ENCODE measurements at places on chromosomes 13 and 19.

DNA sequence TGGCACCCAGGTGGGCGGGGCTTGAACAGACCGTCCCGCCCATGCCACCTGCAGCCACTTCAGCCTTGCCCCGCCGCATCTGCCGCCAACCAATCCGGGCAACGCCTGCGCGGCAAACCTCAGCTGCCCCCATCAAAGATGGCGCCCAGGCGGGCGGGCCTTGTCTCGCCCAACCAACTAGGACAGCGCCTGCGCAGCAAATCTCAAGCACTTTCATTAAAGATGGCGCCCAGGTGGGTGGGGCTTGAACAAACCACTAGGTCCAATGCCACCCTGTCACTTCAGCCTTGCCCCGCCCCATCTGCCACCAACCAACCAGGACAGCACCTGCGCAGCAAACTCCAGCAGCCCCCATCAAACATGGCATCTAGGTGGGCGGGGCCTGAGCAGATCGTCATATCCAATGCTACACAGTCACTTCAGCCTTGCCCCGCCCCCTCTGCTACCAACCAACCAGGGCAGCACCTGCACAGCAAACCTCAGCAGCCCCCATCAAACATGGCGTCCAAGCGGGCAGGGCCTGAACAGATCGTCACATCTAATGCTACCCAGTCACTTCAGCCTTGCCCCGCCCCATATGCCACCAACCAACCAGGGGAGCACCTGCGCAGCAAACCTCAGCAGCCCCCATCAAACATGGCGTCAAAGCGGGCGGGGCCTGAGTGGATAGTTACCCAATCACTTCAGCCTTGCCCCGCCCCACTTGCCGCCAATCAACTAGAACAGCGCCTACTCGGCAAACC lies 1.4 kb downstream of the PEG3 start:
- peak; percentile 98 for DNase-seq

- DNase-seq, result peak; percentile 14
Observed at GRCh38 chr13:36531746-36532486, 99.6 kb downstream of the CCNA1 start.

- DNase-seq, result peak; percentile 60
Observed at GRCh38 chr19:33064458-33064791, 263 bp downstream of the RHPN2 start.

- no peak for DNase-seq
Observed at GRCh38 chr19:28948566-28948965, 264.4 kb downstream of the UQCRFS1 start.

GRCh38 chr19:8370176-8371010 lies 6.4 kb downstream of the ANGPTL4 start:
- no peak for DNase-seq

DNA sequence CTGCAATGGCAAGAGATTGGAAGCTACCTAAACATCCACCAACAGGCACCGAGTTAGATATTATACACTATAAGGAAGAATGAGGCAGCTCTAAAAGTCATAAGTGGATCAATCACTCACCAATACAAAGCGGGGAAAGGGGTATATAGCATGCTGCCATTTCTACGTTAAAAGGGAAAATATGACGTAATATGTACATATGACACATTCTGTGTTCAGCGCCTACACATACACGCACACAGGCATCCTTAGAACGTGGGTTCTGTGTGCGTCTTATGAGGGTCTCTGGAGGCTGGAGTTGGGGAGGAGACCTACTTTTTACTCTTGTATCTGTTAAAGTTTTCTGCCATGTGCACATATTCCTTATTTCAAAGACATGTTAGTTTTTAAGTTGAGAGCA lies 5.9 kb downstream of the IL17D start:
- DNase-seq, result no peak

GRCh38 chr19:38199340-38199739 lies 24.7 kb downstream of the DPF1 start:
- no peak for DNase-seq

DNA sequence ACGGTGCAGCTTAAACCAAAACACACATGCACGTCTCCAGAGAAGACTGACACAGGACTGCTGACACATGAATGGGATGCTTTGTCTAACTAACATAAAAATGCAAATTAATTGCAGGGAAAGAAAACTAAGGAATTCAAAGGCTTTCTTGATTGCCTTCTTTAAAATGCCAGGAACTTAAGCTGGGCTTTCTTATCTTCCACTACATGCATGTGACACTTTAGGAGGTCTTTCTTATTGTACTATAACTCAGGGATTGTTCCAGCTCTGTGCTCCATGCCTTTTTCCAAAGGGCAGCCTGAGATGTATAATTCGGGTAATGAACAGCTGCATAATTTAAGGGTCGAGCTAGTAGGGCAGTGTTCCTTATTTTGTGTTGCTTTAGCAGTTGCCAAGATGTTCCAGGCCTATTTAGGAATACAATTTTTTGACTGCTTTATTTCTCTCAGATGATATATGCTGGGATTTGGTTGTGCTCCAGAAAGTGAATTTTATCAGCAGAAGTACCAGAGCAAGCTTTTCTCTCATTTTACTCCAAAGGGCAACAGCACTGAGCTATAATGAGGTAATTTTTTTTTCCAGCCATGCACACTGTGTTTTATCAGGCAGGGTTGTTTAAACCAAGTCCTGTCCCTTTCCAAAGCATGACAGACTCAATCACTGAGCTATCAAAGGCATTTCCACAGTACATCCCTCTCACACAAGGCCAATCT lies 885.2 kb downstream of the PCDH9 start:
- peak; percentile 87 for DNase-seq

DNA sequence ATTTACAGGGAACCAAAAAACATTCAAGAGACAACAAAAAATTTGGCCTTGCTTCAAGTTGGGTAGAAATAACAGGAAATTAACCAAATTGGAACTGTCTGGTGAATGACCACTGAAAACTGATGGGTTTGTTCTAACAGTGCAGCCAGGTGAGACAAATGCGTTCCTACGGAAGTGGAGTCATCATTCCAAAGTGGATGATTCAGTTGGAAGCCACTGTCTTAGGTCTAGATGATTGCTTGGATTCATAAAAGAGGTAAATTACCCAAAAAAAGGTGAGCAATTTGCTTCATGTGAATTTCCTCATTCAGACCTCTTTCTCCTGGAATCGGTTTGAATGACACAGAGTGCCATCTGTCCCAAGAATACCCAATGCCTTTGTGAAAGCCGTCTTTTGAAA lies 87.1 kb upstream of the IPO5 start:
- no peak for DNase-seq

- DNase-seq, result no peak
Observed at GRCh38 chr13:30418717-30419459, 3.4 kb upstream of the UBE2L5 start.

- no peak for DNase-seq
Observed at GRCh38 chr19:30674656-30675055, 302.5 kb downstream of the ZNF536 start.

DNA sequence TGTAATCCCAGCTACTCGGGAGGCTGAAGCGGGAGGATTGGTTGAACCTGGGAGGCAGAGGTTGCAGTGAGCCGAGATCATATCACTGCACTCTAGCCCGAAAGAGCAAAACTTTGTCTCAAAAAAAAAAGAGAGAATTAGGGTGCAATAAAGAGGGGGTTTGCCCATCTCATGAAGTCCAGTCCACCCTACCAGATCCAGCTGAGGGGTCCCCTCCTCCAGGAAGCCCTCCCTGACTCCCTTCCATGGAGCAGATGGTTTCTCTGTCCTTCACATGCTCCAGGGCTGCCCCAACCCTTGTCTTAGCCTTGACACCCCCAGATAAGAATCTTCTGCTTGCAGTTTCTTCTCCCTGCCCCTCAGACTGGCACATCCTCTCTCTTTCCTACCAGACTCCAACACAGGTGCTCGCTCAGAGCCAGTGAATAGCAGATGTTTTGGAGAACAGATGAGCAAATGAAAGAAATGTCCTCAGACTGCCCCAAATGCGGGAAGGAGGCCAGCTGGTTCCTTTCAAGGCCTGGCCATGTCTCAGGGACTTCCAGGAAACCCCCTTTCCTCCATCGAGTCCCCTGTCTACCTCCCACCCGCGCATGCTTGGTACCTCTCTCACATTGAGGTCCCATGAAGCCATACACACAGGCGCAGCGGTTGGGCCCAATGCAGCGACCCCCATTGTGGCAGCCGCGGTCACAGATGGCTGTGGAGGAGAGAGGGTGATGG lies 5.0 kb downstream of the FBN3 start:
- DNase-seq, result peak; percentile 57

DNA sequence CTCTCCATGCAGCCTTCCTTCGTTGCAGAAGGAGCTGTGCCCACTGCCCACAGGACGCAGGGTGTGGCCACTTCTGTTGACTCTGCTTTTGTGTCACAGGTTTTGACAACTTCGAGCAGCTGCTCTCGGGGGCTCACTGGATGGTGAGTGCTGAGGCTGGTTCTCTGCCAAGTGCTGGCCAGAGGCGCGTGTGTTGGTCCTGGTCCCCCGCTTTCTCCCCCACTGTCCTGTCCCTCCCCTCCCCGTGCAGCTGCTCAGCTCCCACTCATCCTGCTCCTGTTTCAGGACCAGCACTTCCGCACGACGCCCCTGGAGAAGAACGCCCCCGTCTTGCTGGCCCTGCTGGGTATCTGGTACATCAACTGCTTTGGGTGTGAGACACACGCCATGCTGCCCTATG lies 10.6 kb upstream of the PDCD2L start:
- DNase-seq, result no peak

DNA sequence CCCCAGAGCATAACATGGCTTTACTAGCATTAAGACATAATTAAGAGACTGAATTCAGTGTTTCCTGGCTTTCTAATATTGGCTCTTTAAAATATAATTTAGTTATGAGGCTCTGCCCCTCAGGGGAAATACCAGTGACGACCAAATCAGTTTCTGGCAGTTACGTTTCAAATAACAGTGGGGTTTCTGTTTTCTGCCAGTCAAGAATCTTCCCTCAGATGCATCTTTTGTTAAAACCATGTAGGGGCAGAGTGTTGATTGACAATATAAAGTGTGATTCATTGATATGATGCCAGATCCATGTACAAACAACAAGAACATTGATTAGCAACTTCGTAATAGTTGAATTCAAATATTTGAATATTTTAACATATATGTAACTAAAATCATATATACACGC lies 1169.7 kb downstream of the DIAPH3 start:
- DNase-seq, result no peak

DNA sequence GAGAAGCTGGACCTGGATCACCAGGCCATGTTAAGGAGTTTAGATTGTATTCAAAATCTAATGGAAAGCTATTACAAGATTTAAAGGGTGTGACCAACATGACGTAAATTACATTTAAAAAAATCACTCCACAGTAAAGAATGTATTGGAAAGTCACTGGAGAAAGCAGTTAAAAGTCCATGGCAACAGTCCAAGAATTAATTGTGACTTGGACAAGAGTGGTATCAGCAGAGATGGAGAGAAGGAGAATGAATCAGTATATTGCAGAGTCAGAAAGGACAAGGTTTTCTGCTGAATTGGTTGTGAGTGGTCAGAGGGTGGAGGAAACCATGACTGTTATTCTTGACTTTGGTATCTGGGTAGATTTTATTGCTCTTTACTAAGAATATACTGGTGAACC lies 535.1 kb upstream of the SLITRK1 start:
- DNase-seq, result no peak

DNA sequence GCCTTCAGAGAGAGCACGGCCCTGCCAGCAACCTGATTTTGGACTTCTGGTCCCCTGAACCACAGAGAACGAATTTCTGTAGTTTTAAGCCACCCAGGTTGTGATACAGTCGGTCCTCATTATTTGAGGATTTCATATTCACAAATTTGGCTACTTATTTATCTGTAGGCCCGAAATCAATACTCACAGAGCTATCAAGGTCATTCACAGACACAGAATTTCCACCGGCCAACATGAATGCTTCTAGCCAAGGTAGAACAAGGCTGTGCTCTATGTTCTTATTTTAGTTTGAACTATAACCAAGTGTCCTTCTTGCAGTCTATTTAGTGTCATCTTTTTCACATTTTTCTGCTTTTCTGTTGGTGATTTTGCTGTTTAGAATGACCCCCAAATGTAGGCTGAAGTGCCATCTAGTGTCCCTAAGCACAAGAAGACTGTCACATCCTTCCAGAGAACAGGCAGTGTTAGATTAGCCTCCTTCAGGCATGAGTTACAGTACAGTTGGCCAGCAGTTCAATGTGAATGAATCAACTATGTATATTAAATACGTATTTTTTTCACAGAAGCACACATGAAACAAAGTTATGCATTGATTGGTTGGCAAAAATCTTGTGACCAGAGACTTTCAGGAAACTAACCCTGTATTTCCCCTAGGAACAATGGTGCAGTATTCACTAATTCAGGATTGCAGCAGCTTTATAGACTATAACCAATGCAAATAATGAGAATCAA lies 63.5 kb downstream of the C13orf42 start:
- DNase-seq, result no peak

DNA sequence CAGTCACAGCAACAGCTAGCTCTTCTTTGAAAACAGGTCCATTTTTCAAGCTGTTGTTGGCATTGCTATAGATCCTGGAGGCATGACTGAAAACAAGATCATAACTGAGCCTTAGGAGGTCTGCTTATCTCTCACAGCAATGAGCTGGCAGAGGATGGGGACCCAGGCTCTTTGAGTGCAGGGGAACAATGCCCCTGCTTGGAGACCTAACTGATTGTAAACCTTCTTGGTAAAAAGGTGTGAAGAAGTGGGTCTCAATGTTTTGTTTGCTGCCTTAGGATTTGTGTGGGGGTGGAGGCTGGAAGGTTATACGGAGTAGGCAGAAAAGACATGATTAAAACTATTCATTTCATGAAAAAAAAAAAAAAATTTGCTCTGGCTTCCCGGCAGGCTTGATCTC lies 94.6 kb downstream of the EFNB2 start:
- no peak for DNase-seq

GRCh38 chr13:109700176-109700575 lies 86.2 kb downstream of the IRS2 start:
- peak; percentile 61 for DNase-seq

DNA sequence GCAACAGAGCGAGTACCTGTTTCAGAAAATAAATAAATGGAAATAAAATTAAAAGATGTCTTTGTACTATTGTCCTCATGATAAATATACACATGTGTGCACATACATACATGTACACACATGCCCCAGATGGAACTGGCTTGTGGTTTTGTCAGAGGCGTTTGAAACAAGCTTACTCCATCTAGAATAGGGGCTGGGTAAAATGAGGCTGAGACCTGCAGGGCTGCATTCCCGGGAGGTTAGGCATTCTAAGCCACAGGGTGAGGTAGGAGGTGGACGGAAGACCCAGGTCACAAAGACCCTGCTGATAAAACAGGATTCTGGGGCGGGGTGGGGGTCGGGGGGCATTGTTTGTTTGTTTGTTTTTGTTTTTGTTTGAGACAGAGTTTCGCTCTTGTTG lies 8.1 kb upstream of the SIN3B start:
- no peak for DNase-seq

- DNase-seq, result peak; percentile 28
Observed at GRCh38 chr19:22427960-22428913, 6.1 kb upstream of the ZNF98 start.

DNA sequence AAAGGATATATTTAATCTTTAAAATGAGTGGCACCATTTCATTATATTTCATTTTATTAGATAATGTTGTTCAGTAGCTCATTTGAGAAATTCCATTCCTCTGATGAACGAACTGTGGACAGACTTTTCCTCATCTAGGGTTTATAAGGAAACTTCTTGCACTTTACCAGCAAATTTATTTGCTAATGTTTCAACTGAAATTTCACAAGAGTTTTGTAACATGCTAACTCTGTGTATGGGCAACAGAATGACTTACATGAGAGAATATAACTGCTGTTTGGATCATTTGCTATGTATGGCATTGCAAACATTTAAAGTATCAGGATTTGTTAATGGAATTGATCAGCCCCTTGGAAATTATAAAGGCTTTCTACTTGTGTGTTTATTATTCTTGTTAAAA lies 3.7 kb upstream of the IRS2 start:
- DNase-seq, result no peak

- no peak for DNase-seq
Observed at GRCh38 chr13:44074611-44075010, 194.9 kb downstream of the LACC1 start.

Data from renal pelvis (tissue), 12 donors.